Osteoblast (primary cell): ENCODE measurements at places on chromosomes 2 and 18. TPM values are rescaled to one million over a fixed set of nuclear protein-coding genes. Genes with fewer than 3 reads are reported as not detected.

Gene CRIM1
- total RNA-seq, result 321 and 362 TPM in 2 replicates

Gene GTF2A1L
- 0.59 and 1.1 TPM in 2 replicates for total RNA-seq

Gene KCNIP3
- under 0.01 and 0.29 TPM in 2 replicates for total RNA-seq

Gene RSAD2
- total RNA-seq, result 0.29 and 0.72 TPM in 2 replicates

Gene TAF1B
- 36.5 and 41.3 TPM in 2 replicates for total RNA-seq

Gene MIB1
- total RNA-seq, result 56.9 and 64.4 TPM in 2 replicates

Gene EVX2
- under 0.01 TPM in 1 of 2 replicates, not detected in the other for total RNA-seq

Gene PLA2R1
- total RNA-seq, result 19.2 and 19.9 TPM in 2 replicates

Gene LRRC30
- total RNA-seq, result not detected in 2 replicates

Gene MLPH
- total RNA-seq, result 25.7 and 32.1 TPM in 2 replicates

Gene APOB
- total RNA-seq, result under 0.01 TPM in 2 replicates

Gene KHK
- 0.29 and 0.36 TPM in 2 replicates for total RNA-seq

Gene FAM237A
- total RNA-seq, result not detected in 2 replicates

Gene OLA1
- 79.3 and 96.1 TPM in 2 replicates for total RNA-seq

Gene DOK6
- 2.7 and 3.6 TPM in 2 replicates for total RNA-seq

Gene IL1A
- not detected in 2 replicates for total RNA-seq

Gene ACOXL
- total RNA-seq, result not detected in 2 replicates

Gene PLEK
- 0.36 TPM in 1 of 2 replicates, not detected in the other for total RNA-seq

Gene GALNT3
- 11.2 and 12.7 TPM in 2 replicates for total RNA-seq

Gene CPO
- not detected in 2 replicates for total RNA-seq

Gene PAX8
- 1.8 and 2.9 TPM in 2 replicates for total RNA-seq

Gene BCL11A
- total RNA-seq, result 0.29 and 1.4 TPM in 2 replicates

Gene SLC11A1
- 0.29 and 0.36 TPM in 2 replicates for total RNA-seq

Gene IL1R1
- 89.8 and 116 TPM in 2 replicates for total RNA-seq

Gene CD226
- total RNA-seq, result under 0.01 and 0.36 TPM in 2 replicates

Gene PPP1R1C
- total RNA-seq, result 0.29 and 0.36 TPM in 2 replicates

Gene SERPINB12
- not detected in 2 replicates for total RNA-seq

Gene SCYGR2
- total RNA-seq, result not detected in 2 replicates
